Stimulated activated CD4-positive, alpha-beta T cell treated with anti-CD3 and anti-CD28 coated beads, TNF-alpha, amount 100 ng/mL, for 4 hours (primary cell): ENCODE measurements at places on chromosomes 12 and 14.

- no peak for DNase-seq
These were observed 30.4 kb downstream of the KANSL2 start for GRCh38 chr12:48651681-48652080.

DNA sequence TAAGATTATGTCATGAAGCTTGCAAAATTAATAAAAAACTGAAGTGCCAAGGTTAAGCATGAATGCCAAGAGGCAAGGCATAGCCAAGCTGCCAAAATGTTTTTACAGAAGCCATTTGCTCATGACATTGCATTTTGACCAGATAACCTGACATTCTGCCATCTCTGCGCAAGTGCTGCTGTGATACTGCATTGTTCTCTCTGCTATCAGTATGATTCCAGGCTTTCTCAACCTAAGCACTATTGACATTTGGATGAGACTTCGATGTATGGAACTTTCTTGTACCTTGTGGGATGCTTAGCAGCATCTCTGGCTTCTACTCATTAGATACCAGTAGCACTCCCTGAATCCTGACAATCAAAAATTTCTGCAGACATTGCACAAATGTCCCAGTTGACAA is 139.2 kb downstream of the RASSF9 start:
- no peak for DNase-seq

GRCh38 chr12:124774054-124774461 is 89.6 kb downstream of the SCARB1 start:
- DNase-seq, result no peak

DNA sequence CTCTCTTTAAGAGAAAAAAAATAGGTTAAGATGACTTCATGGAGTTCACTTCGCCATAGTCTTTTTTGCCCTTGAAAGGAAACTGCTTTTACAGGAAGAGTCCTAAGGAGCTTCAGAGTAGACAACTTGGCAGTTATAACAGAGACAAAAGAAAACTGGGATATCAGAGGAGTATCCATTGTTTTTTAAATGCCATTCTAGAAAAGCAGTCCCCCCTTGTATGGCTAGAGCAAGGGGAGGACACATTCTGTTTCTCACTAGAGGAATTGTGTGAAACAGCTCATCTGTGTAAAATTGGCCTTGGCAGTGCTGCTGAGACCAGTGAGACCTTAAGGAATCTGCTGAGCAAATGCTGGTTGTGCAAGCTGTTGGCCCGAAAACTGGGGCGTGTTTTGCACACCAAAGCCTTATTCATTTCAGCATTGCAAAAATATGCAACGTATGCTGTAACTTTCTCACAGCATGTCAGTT is 128.0 kb downstream of the GPR135 start:
- DNase-seq, result no peak

DNA sequence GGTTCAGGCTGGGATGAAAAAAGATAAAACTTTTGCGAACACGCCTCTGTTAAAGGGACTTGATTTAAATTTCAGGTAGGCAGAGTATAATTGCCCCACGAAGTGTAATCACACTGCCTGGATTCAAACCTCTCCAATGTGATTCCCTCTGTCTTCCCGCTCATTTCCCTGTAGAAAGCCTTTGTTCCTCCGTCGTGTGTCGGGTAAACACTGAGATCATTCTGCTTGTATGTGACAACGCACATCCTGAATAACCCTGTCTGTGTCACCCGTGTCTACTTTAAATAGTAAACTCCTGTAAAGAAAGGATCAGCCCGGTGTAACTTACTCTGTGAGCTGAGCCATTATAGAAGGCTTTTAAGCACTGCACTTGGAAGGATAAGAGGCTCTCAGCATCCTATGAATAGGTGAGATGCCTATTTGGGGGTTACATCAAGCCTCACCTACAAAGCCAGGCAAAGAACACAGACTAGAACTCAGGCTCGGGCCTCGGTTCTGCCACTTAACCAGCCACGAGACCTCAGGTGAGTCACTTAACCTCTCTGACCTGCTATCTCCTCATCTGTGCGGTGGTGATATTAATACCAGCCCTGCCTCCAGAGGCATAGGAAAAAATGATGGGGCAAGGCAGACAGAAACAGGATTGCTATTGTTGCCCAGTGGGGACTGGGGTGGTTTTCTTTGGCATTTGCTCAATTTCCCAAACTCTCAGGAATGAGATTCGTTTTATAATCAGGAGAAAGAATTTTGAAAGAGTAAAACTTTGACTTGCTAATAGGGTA is 74.2 kb downstream of the RBM19 start:
- no peak for DNase-seq
